ENCODE measurements at places on chromosomes 1 and 21.

DNA sequence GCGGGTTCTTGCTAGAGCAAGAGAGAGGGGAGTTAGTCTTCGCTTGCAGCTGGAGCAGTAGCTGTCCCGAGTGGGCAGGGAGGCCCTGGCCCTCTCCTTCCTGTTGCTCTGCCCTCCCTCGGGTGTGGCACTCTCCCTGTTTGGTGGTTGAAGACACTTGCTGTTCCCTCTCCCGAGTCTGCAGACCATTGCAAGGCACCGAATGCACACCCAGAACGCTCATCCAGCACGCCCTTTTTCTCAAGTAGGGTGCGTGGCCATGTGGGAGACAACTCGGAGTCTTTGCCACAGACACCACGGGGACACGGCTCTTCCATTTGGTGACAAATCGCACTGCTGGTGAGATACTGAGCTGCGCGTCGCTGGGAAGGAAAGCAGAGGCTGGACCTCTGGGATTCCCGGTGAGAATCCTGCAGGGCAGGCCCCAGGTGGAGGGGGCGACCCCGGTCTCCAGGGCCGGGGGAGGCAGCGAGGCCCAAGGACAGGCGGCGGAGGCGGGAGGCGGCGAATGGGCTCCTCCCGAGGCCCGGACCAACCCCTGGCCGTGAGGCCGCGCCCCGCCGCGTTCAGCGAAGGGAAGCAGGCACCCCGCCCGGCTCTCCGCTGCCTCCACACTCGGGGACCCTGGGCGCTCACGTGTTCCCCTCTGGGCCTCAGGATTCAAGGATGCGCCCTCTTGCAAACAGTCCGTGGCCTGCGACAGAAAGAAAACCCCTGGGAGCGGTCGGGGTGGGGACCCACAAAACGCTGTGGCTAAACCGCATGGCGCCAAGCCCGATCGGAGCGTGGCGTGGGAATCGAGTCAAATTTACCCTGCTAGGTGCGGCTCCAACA lies 10.4 kb upstream of the TMEM200B start:
- DNase-seq, result no peak

DNA sequence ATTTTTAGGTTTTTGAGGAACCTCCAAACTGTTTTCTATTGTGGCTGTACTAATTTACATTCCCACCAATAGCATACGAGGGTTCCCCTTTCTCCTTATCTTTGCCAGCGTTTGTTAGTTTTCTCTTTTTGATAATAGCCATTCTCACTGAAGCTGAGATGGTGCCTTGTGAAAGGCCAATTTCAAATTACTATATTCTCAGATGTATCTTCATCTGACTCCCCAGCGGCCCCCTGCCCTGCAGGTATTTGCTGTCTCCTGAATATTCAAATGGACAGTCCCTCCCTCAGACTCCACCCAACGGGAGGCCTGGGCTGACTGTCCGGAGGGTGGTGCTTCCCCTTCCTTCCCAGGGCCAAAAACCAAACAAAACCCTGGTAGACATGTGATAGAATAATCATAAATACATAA lies 33.5 kb upstream of the TARBP1 start:
- DNase-seq, result no peak

DNA sequence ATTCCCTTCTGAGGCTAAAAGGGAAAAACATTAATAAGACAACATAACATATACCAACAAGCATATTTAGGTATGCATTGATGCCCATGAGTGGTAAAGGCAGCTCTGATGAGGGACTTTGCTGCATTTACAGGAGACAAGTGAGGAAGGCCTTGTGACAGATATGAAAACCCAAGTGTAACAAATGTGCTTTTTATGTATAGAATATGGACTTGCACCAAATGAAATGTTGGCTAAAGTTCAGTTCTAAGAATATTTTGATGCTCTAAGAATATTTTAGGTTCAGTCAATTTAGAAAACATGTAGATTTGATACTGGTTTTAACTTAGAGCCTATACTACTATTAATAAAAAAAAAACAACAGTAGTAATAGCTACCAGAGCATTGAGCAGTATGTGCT lies 424.7 kb downstream of the LMO4 start:
- no peak for DNase-seq

DNA sequence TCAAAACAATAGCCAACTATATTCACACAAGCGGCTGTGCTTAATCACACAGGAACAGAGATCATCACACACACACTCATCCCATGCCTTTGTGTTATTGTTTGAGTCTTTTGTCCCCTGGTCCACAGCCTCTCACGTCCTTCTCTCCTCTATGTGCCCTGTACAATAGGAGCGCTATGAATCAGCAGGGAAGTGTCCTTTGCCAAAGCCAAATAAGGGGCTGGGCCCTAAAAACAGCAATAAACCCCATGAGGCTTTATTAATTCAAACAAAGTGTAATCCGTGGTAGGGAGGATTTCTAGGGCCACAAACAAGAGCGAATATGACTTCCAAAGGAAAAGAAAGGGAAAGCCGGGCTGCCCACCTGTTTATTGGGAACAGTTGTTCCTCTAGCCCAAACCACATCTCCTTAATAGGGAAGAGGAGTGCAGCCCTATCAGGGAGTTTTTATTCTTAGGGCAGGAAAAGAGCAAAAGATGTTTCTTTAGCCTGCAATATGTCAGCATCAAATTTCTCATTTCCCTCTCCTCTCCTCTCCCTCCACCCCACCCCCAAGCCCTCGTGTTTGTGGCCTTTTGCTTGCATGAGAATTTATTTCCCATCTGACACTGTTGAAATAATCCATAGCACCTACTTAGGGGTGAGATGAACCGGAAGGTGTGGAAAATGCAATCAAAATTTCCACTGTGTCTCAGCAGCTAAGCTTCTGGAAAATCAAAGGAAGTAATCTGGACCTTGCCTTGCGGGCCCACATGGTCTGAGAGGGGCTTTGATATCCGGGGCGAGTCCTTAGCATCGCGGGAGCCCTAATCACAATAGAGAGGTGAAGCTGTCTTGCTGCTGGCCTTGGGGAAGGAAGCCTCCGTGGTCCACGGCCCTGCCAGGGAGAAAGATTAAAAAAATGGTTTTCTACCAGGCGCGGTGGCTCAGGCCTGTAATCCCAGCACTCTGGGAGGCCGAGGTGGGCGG lies 45.3 kb upstream of the ITPKB start:
- DNase-seq, result no peak

DNA sequence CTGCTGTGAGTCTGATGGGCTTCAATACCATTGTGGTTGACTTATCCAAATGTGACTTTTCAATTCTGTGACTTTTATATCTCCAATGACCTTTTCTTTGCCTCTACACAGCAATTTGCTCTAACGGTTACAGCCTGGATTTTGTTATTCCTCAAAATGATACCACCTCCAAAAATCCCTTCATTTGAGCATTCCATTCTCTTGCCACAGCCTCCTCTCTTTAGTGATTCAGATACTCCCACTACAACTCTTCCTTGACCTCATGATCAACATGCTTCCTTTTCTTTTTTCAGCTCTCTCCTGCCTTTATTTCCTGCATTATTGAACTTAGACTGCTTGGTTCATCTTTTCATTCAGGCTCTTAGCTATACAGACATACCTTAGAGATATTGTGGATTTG lies 16.6 kb upstream of the IL19 start:
- DNase-seq, result no peak

DNA sequence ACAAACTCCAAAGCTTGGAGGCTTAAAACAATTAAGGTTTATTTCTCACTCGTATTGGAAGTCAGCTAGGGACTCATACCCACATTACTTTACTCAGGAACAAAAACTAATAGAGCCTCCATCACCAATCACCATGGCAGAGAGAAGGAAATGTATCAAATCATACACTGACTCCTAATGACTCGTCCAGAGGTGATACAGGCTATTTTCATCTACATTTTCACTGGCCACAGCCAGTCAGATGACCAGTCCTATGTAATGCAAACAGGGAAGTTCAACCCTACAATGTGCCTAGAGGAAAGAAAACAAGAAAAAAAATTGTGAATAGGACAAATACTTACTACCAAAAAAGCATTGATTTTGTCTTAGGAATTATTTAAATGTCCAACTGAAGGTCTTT lies 110.3 kb downstream of the SEC16B start:
- no peak for DNase-seq

DNA sequence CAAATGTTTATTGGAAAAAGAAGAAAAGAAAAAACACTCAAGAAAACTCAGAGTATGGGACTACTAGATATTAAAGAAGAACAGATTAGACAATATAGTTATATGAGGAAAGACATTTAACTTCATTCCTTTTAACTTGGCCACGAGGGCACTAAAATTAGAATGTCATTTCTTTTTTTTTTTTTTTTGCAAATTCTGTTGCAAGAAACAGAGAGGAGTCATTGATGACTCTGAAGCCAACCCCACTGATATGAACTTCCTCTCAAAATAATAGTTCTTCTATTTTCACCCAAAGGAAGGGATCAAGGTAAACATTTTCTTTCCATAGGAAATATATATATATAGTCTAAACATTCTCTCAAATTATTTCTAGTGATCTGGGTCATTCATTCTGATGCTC lies 24.6 kb upstream of the PEX19 start:
- no peak for DNase-seq

- no peak for DNase-seq
Measured at GRCh38 chr1:11767922-11768704, 6.1 kb downstream of the C1orf167 start.

Measured in stimulated activated CD4-positive, alpha-beta T cell treated with anti-CD3 and anti-CD28 coated beads, Interleukin-15, amount 100 ng/mL, for 1 hour (primary cell).